Mesendoderm (in vitro differentiated cells): ENCODE measurements at places on chromosomes 4 and X.

GRCh38 chrX:599837-600715 lies 30.5 kb upstream of the SHOX start:
- no peak for DNase-seq

DNA sequence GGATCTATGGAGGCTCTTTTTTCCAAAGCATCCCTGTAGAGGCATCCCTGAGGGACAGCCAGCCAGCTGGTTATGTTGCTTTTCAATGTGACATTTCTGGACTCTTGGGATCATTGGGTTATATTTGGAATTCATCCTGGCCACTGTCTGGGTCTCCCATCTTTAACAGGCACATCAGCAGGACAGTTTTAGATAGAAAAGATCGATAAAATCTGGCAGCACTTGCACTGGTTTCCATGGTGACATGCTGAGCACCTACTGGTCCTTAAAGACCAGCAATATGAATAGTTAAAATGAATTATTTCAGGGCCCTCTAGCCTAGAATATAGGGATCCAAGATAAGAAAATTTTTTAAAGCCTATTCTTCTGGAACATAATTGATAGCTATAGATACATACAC lies 151.6 kb downstream of the KDR start:
- DNase-seq: no peak

DNA sequence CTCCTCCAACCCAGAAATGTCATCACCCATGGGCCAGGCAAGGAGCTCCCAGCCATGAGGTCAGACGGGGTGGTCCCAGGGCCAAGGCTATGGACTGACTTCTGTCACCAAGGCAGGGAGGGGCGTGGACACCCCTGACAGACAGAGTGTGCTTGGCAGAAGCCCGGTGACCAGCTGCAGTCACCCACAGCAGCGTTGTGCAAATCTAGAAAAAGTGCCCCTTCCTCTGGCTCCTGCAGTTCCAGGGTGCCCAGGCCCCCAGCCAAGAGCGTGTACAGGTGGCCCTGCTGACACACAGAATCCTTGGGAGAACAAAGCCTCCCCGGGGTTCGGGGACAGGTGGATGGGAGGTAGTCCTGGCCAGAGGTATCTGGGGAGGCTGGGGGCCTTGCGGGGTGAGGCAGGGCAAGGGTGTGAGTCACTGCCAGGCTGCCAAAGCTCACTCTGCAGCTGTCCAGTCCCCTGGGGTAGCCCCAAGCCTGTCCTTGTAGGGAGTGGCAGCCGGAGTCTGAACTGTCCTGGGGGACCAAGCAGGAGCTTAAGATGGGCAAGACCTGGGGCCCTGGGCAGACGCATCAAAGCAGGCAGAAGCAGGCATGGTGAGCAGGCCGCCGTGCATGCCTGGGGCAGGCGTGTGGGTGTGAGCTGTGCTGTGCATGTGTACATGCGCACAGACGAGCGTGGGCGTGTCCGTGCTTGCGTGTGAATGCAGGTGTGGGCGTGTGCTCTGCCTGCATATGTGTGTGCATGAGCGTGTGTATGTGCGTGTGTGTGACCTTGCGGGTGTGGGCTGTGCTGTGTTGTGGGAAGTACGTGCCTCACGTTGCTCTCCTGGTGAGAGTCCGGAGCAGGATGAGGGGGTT lies 3.3 kb downstream of the MYL5 start:
- DNase-seq: no peak

- no peak for DNase-seq
Measured at GRCh38 chrX:37894725-37895124, 47.4 kb upstream of the DYNLT3 start.

GRCh38 chr4:180925805-180926204 lies 1317.4 kb upstream of the TENM3 start:
- DNase-seq: no peak

DNA sequence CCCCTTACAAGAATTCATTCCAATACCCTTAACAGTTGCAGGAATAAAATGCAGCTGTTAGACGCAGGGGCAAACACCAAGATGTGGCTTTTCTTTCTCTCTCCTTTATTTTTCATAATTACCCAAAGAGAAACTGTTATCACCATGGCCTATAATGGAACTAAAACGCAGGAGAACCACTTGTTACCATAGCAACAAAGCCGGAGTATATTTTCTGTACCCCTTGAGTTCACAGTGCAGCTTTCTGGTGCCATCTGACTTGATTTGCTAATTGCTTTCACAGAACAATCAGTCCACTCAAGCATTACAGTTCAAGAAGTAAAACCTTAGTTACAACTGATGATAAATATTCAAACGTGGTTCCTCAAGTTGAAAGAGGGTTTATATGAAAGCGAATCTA lies 157.9 kb downstream of the AMELX start:
- no peak for DNase-seq

DNA sequence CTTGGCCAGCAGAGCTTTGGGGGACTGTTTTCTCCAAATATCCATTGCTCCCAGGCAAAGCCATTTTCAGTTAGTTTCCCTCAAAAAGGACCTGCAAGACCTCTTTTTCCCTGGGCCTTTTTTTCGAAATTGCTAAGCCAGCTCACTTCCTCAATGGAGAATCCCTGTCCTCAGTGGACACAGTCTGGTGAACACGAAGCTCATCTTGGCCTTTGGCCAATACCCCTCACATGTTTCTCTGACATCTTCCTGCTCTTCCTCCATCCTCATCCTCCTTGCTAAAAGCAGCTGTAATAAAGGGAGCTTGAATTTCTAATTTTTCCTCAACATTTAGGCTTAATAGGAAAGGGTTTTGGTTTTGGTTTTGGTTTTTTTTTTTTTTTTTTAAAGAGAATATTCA lies 17.6 kb upstream of the PRPS1 start:
- DNase-seq: no peak

DNA sequence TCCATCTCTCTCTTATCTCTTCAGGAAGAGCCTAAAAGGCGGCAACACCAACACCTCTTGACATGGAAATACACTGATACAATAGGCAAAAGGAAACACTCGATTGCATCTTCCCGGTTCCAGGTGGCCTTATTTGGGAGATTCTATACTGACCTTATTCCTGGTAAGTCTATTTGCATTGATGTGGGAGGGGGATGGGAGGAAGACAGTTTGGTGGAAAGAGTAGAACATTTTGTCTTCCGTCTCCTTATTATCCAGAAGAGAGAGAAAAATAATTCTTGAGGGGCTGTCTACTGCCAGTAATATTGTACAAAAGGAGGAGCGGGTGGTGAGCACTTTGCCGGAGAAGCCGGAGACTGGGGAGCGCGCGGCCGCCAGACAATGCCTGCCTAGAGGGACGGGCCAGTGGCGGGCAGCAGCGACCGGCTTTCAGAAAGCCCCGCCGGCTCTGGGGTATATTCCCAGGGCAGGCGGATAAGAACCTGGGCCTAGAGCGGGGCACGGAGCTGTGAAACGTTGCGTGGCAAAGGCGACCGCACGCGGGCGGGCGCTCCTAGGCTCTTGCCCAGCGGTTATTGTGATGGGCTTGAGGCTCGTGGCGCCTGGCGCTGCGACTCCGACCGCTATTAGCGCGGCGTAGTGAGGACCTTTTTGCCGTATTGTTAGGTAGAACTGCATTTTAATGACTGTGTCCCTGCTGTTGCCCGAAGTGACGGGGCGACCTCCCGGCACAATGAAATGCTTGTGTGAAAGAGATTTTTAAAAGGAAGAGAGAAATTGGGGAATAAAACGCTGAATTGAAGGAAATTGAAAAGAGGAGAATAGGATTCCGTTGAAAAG lies 518 bp downstream of the PRDM8 start:
- peak; percentile 56 for DNase-seq

GRCh38 chrX:99242001-99242400 lies 1168.1 kb downstream of the PCDH19 start:
- DNase-seq: peak; percentile 83

DNA sequence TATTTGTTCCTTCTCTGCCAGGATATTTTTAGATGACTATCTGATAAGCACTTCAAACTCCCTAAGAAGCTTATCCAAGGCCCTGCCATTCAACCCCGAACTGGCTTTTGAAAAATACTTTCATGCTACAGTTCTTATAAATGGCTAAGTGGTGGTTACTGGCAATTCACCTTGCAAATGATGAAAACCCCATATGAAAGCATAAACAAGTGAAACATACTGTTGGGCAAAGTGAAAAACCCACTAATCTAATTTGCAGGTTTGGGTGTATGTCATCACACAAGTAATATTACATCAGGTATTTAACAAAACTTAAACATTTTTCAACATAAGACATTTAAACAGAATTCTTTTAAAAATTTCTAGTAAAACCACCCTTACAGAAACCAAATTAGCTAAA lies 31.1 kb downstream of the TAPT1 start:
- DNase-seq: no peak

GRCh38 chr4:138263247-138263816 lies 21.2 kb upstream of the SLC7A11 start:
- DNase-seq: no peak

GRCh38 chrX:133838761-133839676 lies 146.4 kb downstream of the GPC3 start:
- DNase-seq: peak; percentile 93

- peak; percentile 60 for DNase-seq
Measured at GRCh38 chr4:43763029-43763610, 685.5 kb downstream of the KCTD8 start.

GRCh38 chrX:39245024-39245423 lies 443.8 kb downstream of the MID1IP1 start:
- DNase-seq: no peak

- peak; percentile 75 for DNase-seq
Measured at GRCh38 chr4:180028682-180029081, 2214.5 kb upstream of the TENM3 start.
